ENCODE measurements at places on chromosomes 12 and 14. TPM values are rescaled to one million over a fixed set of nuclear protein-coding genes. Genes with fewer than 3 reads are reported as not detected.
A peak's percentile ranks its signal among the peaks of the same experiment; 100 is the strongest.

GRCh38 chr14:66070542-66071319 lies 415.4 kb upstream of the CCDC196 start:
- H3K36me3 ChIP-seq, result no peaks in the 10 kb centered on the region
- no peak overlapping the region for H3K4me3 ChIP-seq
- H3K4me1 ChIP-seq, result peaks cover 13% of the 10 kb centered on the region

DNA sequence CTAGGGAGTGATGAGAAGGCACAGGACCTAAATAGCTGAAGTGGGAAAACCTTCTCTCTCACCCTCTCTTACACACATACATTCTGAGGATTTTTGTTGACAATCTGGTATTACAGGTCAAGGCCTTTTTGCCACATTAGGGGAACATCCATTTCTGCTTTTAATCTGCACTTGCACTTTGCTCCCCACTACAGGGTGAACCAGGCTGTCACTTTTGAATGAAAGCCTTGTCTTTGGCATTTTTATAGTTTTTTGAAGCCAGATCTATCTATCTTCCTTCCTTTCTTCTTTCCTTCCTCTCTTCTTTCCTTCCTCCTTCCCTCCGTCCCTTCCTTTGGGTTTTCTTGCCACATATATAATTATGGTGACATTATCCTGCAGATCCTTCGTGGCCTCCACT lies 165.9 kb upstream of the OTX2 start:
- peaks cover 2% of the 10 kb centered on the region for H3K27me3 ChIP-seq
- DNase-seq, result no peak
- H3K36me3 ChIP-seq, result no peaks in the 10 kb centered on the region
- H3K27ac ChIP-seq, result no peak overlapping the region
- H3K4me1 ChIP-seq, result no peaks in the 10 kb centered on the region

DNA sequence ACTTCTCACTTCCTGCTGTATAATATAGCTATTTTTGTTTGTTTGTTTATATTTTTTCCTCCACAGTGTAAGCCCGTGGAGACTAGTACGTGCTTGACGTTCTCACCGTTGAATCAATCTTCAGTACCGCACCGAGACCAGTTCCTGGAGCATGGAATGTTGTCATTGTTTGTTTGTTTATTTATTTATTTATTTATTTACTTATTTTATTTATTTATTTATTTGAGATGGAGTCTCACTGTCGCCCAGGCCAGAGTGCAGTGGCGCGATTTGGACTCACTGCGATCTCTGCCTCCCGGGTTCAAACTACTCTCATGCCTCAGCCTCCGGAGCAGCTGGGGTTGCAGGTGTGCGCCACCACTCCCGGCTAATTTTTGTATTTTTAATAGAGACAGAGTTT lies 506.6 kb upstream of the TMEM132C start:
- no peak for DNase-seq
- no peak overlapping the region for H3K4me3 ChIP-seq
- no peaks in the 10 kb centered on the region for H3K4me1 ChIP-seq
- H3K27me3 ChIP-seq, result no peaks in the 10 kb centered on the region
- H3K27ac ChIP-seq, result no peak overlapping the region

The PPP1R1A gene
- total RNA-seq, result not detected

- H3K4me3 ChIP-seq, result no peak overlapping the region
- H3K27me3 ChIP-seq, result no peaks in the 10 kb centered on the region
- peak overlapping the region; percentile 76 for H3K27ac ChIP-seq
- H3K4me1 ChIP-seq, result peaks cover 73% of the 10 kb centered on the region
- peak; percentile 67 for DNase-seq
- peaks cover 46% of the 10 kb centered on the region for H3K36me3 ChIP-seq
Measured at GRCh38 chr12:104695453-104696148, 238.9 kb downstream of the CHST11 start.

- H3K36me3 ChIP-seq, result no peaks in the 10 kb centered on the region
- no peak overlapping the region for H3K4me3 ChIP-seq
Measured at GRCh38 chr12:81181691-81182090, 103.8 kb downstream of the ACSS3 start.

DNA sequence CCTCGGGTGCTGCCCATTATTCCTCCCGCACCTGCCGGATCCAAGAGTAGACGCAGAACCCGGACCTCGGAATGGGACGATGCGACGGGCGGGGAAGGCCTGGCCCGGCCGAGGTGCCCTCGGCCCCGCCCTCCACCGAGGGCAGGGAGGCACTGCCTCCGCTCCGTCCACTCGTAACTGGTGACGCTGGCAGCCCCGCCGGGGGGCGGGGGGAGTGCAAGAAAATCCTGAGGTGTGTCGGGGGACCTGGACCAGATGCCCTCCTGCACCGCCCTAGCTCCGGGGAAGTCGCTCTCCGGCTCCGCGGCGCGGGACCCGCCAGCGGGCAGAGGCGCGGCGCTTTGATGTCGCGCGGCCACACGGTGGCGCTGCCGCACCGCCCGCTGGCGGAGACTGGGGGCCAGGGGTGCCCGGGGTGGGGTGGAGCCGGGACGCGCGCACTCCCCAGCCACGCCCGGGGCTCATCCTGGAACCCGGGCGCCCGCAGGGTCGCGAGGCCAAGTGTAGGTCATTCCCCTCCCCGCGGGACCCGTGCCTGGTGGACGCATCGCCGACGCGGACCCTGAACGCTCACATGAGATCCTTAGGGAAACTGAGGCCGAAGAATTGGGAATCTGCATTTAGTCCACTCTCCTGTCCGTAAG lies 202.8 kb downstream of the TTC8 start:
- H3K36me3 ChIP-seq, result no peaks in the 10 kb centered on the region
- peak overlapping the region; percentile 58 for H3K4me3 ChIP-seq
- H3K27me3 ChIP-seq, result peaks cover 60% of the 10 kb centered on the region
- H3K4me1 ChIP-seq, result peaks cover 8% of the 10 kb centered on the region

- no peak overlapping the region for H3K4me3 ChIP-seq
- no peak overlapping the region for H3K27ac ChIP-seq
- no peaks in the 10 kb centered on the region for H3K4me1 ChIP-seq
- peaks cover 5% of the 10 kb centered on the region for H3K27me3 ChIP-seq
- no peak for DNase-seq
Measured at GRCh38 chr14:60679566-60680258, 30.4 kb upstream of the SIX1 start.

DNA sequence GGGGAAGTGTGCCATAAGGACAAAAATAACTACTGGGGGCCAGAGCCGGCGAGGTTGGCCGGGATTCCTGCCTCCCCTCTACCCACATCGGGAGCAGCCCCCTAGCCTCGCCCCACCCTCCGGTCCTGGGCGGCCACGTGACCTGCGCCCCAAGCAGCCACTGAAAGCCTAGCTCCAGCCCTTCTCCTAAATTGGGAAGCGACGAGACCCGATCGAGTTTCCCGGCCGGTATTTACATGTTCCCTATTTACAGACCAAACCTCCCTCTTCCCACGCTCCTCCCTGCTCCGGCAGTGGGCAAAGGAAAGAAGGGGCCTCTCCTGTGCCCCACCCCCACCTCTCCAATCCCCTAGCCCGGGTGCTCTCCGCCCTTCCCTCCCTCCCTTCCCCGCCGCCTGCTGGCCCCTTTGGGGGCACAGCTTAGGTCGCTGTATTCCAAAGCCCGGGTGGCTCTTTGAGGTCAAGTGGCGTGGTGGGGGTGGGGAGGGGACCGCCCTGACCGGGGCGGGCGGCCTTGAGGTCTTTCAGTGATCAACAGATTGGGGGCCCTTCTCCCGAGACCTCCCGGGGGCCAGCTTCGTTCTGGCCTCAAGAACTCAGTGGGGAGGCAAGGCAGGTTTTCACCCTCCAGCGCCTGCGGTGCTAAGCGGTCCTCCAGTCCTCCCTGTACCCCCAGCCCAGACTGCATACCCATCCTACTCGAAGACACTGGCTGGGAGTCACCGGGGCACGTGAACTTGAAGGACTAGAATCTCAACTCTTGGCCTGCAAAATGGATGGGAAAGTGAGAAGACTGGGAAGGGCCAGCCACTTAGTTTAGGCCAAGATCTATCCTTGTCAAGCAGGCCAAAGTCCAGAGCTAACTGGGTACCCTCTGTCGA lies 6.3 kb upstream of the CTDSP2 start:
- no peaks in the 10 kb centered on the region for H3K36me3 ChIP-seq
- H3K27ac ChIP-seq, result no peak overlapping the region
- no peak for DNase-seq
- H3K27me3 ChIP-seq, result peaks cover 55% of the 10 kb centered on the region
- no peak overlapping the region for H3K4me3 ChIP-seq

DNA sequence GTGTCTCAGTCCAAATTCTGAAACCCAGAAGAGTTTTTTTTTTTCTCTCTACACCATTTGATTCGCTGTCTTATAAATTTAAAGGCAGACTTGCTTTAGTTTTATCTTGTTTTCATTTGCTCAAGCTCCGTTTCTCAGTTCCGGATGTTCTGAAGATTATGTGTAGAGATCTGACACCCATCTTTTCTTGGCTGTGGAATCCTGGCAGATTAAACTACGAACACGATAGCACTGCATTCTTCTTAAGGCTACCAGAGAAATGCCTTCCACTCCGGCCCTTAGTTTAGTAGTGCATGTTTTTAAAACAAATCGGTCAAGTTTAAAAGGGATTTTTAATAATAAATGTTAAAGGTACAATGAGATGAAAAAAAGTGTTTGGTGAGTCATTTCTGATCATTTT lies 106.4 kb downstream of the LMO3 start:
- DNase-seq, result no peak
- H3K36me3 ChIP-seq, result no peaks in the 10 kb centered on the region
- H3K27ac ChIP-seq, result no peak overlapping the region
- H3K4me3 ChIP-seq, result no peak overlapping the region

DNA sequence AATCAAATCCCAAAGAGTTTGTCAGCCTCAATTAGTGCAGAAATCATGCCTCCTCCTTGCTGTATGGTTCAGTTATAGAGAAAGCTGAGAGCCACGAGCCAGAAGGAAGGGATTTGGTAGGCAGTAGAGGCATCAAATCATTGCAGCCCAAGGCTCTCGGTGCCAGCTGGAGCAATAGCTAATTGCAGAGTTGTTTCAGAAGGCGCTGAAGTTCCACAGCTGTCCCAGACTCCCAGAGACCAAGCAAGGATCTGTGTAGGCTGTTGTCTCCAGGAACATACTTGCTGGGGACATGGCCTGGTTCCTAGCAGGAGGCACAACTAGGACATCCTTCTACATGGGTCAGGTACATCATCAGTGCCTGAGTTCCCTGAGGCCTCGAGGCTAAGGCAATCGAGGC lies 80.4 kb upstream of the WSCD2 start:
- H3K4me3 ChIP-seq, result no peak overlapping the region
- no peak overlapping the region for H3K27ac ChIP-seq
- DNase-seq, result no peak
- H3K27me3 ChIP-seq, result peaks cover 21% of the 10 kb centered on the region
- peaks cover 5% of the 10 kb centered on the region for H3K4me1 ChIP-seq
- no peaks in the 10 kb centered on the region for H3K36me3 ChIP-seq

The RNFT2 gene
- total RNA-seq, result 11.7 TPM

- H3K4me3 ChIP-seq, result no peak overlapping the region
- H3K36me3 ChIP-seq, result peaks cover 68% of the 10 kb centered on the region
- H3K27ac ChIP-seq, result no peak overlapping the region
- DNase-seq, result no peak
- peaks cover 26% of the 10 kb centered on the region for H3K4me1 ChIP-seq
- H3K27me3 ChIP-seq, result no peaks in the 10 kb centered on the region
Measured at GRCh38 chr12:118034429-118035189, 18.1 kb downstream of the RFC5 start.

DNA sequence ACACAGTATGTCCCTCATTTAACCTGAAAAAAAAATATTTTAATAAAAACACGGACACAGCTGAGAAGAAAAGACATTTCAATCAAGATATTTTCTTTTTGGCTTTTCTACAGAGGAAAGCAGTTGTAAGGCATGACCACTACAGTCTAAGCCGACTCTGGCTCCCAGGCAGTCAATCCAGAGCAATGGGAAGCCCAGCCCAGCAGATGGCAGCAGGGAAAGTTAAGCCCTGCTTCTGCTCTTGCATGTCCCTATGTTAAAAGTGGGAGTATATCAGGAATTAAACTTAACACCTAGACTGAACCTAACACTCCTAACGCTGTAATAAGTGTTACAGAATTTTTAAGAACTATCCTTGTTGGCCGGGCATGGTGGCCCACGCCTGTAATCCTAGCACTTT lies 19.5 kb upstream of the HAL start:
- no peaks in the 10 kb centered on the region for H3K4me1 ChIP-seq
- H3K36me3 ChIP-seq, result peaks cover 26% of the 10 kb centered on the region
- no peak for DNase-seq
- H3K27me3 ChIP-seq, result no peaks in the 10 kb centered on the region
- no peak overlapping the region for H3K27ac ChIP-seq

The TAS2R9 gene
- total RNA-seq, result not detected

DNA sequence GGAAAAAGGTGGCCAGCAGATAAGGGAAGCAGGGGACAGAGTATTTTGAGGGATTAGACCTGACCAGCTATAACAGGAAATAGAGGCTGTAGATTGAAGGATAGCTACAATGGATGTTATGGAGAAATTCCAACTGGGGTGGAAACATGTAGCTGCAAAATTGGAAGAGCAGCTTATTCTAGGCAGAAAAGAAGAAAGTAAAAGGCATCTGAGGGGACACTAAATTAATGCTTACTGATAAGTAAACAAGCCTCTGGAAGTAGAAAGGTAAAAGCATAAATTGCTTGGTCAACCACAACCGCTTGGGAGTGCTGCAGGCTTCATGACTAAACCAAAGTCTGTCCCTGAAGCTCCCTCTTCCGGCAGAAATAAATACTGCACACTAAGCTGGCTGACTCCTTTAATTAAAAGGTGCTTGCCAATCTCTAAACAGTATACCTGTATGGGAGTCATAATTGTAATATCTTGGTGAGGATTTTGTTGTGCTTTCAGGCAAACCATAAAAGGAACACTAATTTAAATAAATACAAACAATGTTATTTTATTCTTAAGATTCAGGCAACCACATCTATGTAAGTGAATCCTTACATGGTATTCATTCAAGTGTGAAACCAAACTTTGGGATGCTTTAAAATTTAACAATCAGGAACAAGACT lies 7.7 kb downstream of the UBC start:
- no peak overlapping the region for H3K4me3 ChIP-seq
- H3K4me1 ChIP-seq, result peaks cover 29% of the 10 kb centered on the region
- peak; percentile 97 for DNase-seq
- H3K36me3 ChIP-seq, result peaks cover 19% of the 10 kb centered on the region

The NEUROD4 gene
- total RNA-seq, result not detected

GRCh38 chr12:120800665-120801064 lies 75.0 kb downstream of the ACADS start:
- no peak overlapping the region for H3K27ac ChIP-seq
- H3K4me1 ChIP-seq, result peaks cover 43% of the 10 kb centered on the region
- H3K27me3 ChIP-seq, result no peaks in the 10 kb centered on the region
- H3K4me3 ChIP-seq, result no peak overlapping the region
- peaks cover 31% of the 10 kb centered on the region for H3K36me3 ChIP-seq
- no peak for DNase-seq

GRCh38 chr12:16148938-16149337 lies 128.5 kb downstream of the SLC15A5 start:
- H3K4me1 ChIP-seq, result no peaks in the 10 kb centered on the region
- DNase-seq, result no peak
- no peak overlapping the region for H3K4me3 ChIP-seq
- H3K27me3 ChIP-seq, result no peaks in the 10 kb centered on the region

DNA sequence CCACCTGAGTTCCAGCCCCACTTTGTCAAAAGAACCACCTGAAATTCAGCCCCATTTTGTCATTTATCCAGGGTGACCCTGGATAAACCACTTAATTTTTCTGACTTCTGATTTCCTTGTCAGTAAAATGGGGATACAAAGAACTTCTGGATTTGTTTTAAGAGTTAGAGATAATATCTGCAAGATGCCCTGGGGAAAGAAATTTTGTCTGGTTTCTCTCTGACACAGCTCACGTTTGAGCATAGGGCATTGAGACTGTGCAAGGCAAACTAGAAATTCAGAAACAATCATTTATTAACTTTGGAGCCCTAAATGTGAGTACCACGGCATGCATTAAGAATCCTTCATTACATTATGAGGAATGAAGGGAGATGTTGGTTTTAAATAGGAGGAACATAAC lies 37.2 kb downstream of the TMTC2 start:
- H3K27ac ChIP-seq, result no peak overlapping the region
- H3K4me1 ChIP-seq, result no peaks in the 10 kb centered on the region
- no peak overlapping the region for H3K4me3 ChIP-seq
- no peaks in the 10 kb centered on the region for H3K27me3 ChIP-seq
